Stimulated activated CD8-positive, alpha-beta memory T cell treated with anti-CD3 and anti-CD28 coated beads, Interleukin-2, amount 100 ng/mL, for 48 hours (primary cell): ENCODE measurements at places on chromosomes 2 and 18.

- no peak for DNase-seq
Observed at GRCh38 chr18:8773980-8774379, 68.6 kb downstream of the MTCL1 start.

- DNase-seq = peak; percentile 68
Observed at GRCh38 chr2:85266146-85267041, 61.4 kb downstream of the TGOLN2 start.

DNA sequence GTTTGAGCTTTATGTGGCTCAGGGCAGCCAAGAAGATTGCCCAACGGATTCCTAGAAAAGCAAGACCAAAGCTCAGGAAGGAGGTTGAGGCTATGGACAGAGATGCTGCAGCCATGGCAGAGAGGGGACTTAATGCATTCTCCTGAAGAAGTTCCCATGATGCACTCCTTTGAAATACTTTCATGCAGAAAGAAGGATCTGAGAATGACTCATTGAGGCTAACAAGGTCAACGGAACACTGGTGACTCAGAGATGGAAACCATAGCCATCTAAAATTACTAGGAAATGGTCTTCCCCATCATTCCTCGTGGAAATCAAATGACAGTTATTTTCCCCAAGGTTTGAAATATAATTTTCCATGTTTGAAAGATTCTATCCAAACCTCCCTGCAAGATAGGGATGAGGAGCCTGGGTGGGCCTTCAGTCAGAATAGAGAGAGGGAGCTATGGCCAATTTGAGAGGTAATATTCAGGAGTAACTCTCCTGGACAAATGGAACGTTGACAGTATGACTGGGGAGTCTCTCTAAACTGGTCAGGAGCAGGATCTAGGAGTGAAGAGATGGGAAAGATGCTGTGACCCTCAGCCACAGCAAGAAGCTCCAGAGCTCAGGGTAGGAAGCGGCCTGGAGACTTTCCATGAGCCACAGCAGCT is 63.0 kb downstream of the REEP1 start:
- no peak for DNase-seq

DNA sequence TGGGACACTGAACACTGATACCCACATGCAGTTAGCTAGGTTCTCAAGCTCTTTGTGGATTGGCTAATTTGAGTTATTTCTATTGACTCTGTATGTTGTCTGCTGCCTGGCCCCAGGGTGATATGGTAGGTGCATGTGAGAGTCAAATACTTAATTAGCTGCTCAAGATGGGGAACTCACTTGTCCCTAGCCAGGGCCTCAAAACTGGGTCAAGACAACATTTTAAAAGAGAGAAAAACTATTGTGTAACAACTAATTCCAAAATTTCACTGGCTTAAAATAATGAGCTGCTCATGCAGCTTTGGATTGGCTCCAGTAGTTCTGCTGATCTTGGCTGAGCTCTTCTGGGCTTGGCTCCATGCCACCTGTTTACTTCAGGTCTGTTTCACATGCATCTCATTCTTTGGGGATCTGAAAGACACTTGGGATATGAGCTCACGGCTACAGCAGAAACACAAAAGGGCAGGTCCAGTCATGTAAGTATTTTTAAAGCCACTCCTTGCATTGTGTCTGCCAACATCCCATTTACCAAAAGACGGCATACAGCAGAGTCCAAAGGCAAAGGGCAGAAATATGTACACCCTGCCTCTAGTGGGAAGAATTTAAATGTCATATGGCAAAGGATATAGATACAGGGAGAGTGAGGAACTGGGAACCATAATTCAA is 716.8 kb downstream of the SUCLG1 start:
- DNase-seq = no peak

- no peak for DNase-seq
Observed at GRCh38 chr2:184680825-184681224, 82.5 kb downstream of the ZNF804A start.

GRCh38 chr18:4802296-4802695 is 347.2 kb upstream of the DLGAP1 start:
- DNase-seq = no peak

- DNase-seq = no peak
Observed at GRCh38 chr2:47276061-47276460, 121.0 kb upstream of the STPG4 start.

DNA sequence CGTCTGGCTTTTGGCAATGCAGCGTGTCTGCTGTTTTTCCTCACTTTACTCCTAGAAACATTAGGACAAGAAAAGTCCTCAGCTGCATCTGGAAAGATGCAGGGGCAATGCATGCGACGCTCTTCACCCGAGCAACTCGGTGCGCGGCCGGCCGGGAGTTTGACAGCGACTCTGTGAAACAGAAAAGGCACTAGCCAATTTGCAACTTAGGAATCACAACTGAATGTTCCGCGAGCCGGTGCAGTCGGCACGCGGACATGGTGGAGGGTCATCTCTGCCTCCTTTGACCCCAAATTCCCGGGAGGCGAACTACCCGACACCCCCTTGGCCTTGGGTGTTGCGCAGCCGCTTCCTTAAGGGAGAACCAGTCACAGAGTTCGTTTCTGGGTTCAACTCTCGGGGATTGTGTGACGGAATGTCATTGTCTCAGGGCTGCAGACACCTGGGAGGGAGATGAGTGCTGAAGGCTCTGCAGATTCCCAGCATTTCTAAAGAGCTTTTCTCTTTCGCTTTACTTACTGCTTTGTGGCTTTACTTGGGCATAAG is 9.8 kb downstream of the NR4A2 start:
- no peak for DNase-seq
